Stimulated activated CD4-positive, alpha-beta T cell treated with anti-CD3 and anti-CD28 coated beads, Interleukin-12 subunit alpha, Interleukin-12 subunit beta, amount 100 ng/mL, for 4 hours (primary cell): ENCODE measurements at places on chromosomes 7 and 10.

DNA sequence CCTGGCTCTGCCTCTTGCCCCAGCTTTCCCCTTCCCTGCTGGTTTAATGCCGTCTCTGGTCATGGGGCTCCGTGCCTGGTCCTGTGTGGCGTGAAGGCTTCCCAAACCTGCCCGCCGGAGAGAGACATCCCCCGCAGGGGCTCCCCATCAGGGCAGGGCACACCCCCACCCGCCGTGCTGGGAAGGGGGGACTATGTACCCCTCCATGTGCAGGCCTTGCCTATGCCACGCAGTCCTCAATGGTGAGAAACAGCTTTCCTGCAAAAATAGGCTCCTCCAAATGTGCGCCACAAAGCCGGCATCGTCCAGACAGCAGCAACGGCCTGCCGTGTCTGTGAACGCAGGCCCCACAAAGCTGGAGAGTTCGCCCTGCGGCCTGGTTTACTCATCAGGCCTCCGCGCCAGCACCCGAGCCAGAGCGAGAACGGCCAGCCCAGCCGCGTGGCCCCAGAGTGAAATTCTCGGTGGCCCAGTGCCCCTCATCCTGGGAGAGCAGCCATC is 313.4 kb downstream of the DNAJB6 start:
- DNase-seq = no peak

GRCh38 chr10:32459051-32459698 is 13.2 kb downstream of the CCDC7 start:
- DNase-seq = no peak

DNA sequence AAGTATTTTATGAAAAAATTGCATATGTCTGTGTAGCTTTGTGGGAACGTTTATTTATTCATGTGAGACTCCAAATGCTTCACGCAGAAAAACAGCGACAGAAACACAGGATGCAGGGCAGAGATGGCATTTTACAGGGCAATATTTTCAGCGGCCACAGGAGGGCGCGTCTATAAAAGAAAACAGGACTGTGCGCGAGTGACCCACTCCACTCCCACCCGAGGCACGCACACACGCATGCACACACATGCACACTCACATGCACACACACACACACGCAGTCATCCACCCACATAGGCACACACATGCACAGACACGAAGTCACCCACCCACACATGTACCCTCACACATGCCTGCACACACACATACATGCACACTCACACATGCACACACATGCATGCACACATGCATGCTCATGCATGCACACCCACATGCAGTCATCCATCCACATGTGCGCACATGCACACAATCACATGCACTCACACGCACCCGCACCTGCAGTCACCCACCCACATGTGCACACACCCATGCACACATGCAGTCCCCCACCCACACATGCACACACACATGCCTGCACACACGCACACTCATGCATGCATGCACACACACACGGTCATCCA is 96.3 kb downstream of the DNAJB6 start:
- DNase-seq = peak; percentile 55

DNA sequence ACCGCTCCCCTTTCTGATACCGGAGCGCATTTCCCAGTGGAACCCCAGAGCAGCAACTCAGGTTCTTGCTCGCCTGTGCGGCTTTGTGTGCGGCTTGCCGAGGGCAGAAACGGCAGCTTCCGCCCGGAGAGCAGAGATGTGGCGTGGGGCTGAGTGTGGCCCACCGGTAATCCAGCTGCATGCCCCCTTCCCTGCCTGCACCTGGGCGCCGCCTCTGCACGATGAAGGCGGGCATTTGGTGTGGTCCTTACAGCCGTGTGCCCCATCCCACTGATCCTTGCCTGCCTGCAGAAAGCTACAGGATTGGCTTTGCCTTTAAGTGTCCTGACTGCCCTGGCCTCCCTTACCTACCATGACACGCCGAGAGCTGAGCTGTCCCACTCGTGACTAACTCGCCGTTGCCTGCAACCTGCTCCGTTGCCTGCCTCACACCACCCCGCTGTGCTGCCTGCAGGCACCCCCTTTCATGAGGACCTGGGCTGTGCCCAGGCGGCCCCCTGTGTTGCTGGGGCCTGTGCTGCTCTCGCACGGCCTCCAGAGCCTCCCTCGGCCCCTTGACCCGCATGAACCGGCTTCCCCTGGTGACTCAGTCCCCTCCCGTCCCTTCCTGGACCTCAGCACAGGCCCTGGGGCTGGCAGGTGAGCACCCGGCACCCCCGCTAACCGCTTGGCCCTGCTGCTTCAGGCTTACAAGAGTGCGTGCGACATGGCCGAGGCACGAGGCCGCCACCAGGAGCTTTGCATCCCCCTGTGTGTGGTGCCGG is 48.0 kb downstream of the PITRM1 start:
- no peak for DNase-seq

DNA sequence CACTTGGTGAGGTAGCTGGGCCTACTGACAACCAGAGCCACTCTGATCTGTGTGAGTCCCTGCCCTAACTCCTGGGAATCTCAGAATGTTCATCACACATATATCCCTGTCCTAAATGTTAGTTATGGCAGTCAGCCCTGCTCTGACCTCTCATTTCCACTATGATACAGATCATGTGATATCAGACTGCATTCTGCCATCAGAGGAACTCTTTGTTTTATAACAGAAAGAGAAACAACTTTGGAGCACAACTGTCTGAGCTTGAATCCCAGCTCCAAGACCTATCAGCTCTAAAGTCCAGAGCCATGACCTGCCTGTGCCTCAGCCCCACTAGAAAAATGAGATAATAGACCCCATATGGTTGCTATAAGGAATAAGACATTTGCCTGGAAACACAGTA is 54.6 kb upstream of the ABCB4 start:
- no peak for DNase-seq

DNA sequence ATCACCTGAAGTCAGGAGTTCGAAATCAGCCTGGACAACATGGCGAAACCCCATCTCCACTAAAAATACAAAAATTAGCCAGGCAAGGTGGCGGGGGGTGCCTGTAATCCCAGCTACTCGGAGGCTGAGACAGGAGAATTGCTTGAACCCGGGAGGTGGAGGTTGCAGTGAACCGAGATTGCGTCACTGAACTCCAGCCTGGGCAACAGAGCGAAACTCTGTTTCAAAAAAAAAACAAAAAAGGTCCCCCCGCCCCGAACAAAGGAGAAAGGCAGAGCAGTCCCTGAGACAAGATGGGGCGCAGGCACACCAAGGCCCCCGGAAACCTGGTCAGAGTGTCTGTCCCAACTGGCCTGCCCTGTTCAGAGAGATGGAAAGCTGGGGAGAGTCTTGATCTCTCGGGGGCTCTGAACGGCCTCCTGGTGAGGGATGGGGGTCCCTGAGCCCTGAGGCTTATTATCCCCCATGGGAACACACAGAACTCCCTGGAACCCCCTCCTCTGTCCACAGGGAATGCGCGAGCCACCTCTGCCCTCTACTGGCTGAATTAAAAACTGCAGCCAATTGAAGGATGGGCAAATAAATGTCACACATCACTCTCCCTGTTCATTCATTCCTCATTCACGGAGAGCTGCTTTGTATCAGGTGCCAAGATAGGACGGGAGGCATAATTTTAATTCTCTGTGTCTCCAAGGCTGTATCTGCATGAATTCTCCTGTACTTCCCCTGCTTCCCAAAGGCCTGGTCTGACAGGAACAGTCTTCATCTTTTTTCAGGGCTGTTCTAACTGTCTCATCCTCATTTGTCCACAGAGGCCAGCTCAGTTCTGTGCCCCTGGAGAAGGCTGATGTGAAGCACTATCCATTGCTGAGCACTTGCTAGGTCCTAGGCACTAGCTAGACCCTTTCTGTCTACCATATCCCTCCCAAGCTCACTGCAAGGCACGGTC is 28.9 kb downstream of the MAT1A start:
- DNase-seq = peak; percentile 10

GRCh38 chr7:137576481-137576880 is 232.9 kb upstream of the PTN start:
- no peak for DNase-seq

DNA sequence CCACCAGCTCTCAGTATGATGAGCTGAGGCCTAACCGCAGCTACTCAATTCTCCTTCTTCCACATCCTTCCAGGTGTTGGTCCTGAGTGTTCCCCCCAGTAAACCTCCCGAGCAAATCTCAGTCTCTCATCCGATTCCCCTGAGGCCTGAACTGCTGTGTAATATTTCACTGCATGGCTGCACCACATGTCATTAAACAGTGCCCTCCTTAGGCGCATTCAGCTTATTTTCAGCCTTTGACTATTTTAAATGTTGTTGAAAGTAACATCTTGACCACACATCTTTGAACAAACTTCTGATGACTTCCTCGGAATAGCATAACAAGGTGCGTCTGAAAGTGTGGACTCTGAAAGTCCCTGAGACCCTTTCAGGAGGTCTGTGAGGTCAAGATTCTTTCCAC is 62.8 kb upstream of the NPS start:
- no peak for DNase-seq

DNA sequence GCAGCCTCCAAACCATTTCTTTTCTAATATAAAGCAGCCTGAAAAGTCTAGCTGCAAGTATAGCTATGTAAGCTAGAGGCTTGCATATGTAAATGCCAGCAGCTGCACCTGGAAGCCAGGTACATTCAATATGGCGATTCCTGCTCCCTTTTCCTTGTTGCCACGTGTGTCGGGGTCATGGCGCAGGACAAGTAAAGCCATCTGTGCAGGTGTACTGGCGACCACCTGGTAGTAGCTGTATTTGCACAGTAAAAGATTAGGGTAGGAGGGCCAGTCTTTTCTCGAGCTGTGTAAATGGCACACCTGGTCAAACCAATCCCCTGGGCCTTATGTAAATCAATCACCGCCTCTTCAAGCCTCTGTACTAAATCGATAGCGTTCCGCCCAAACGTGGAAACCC is 484.5 kb downstream of the MAGI2 start:
- DNase-seq = no peak

DNA sequence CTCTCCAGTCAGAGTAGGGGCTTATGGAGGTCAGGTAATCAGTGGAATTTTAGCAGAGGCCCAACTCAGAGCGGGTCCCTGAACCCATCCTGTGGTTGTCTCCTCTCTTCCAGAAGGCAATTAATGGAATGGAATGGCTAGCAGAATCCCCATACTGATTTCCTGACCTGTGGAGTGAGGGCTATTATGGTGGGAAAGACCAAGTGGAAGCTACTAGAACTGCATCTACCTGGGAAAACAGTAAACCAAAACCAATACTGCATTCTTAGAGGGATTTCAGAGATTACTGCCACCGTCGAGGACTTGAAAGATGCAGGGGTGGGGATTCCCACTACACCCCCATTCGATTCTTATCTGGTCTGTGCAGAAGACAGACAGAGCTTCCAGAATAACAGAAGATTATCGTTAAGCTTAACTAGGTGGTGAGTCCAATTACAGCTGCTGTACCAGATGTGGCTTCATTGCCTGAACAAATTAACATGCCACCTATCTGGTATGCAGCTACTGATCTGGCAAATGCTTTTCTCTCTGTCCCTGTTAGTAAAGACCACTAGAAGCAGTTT is 73.2 kb downstream of the LMBR1 start:
- no peak for DNase-seq

- no peak for DNase-seq
These were observed 4.8 kb downstream of the IDI1 start for GRCh38 chr10:1044146-1044545.

GRCh38 chr7:11175887-11176286 is 202.2 kb downstream of the PHF14 start:
- DNase-seq = no peak
